ENCODE measurements at places on chromosomes 4 and X.

DNA sequence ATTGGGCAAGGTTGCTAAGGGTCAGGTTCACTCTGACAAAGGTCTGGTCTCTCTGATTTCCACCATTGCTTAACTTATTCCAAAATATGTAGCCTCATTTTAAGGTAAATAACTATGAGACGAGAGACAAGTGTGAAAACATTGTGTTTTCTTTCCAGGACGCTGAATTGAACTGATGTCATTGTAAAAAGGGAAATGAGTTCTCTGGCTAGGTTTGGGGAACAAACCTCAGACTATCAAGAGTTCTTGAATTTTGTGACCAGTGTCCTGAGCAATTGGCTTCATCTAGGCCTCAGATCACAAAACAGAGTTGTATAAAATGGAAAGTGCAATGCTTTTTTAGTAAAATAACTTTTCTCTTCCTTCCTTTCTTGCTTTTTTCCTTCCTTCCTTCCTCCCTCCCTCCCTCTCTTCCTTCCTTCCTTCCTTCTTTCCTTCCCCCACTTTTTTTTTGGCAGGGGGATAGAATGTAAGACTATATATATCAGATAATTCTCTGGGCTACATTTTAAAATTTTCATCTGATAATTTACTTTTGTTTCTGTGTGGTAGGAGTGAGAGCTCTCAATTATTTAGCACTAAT lies 30.8 kb upstream of the CXCL8 start:
- DNase-seq = no peak

- no peak for DNase-seq
Observed at GRCh38 chr4:89929425-89930159, 34.9 kb downstream of the MMRN1 start.

GRCh38 chrX:55523356-55523755 lies 33.7 kb upstream of the USP51 start:
- DNase-seq = no peak

GRCh38 chr4:8702516-8703400 lies 110.2 kb downstream of the CPZ start:
- DNase-seq = no peak

DNA sequence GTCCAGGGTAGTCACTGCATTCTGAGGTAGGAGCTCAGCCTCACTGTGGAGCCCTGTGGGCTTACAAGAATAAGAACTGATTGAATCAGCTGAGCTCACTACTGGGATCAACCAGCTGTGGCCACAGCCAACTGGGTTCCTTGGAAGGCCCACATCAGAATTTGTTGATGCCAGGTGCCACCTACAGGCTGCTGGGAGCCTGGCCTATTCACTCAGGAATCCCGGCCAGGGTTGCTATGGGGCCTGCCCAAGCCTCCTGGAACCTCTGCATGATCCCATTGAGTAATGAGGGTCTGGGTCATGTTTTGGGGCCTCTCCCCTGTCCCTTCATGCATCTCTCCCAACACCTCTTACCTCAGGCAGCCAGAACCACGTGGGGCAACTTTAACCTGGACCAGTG lies 53.9 kb upstream of the KIAA1210 start:
- DNase-seq = no peak

DNA sequence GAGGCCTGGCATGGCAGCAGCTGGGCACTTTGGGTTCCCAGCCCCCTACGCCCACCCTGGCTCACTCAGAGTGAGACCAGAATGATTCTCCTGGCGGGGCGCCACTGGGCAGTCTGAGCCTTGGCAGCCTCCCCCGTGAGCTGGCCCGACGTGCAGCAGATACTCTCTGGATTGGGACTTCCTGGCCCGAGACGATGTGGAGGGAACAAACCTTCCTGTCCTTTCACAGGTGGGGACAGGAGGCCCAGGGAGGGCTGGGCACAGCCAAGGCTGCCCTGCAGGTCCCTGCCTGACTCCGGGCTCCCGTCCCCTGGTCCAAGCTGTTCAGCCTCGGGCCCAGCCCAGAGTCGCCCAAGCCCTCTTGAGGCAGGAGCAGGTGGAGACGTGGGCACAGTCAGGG lies 17.9 kb upstream of the ADD1 start:
- no peak for DNase-seq

- peak; percentile 33 for DNase-seq
Observed at GRCh38 chrX:43557792-43558191, 98.3 kb upstream of the MAOA start.

DNA sequence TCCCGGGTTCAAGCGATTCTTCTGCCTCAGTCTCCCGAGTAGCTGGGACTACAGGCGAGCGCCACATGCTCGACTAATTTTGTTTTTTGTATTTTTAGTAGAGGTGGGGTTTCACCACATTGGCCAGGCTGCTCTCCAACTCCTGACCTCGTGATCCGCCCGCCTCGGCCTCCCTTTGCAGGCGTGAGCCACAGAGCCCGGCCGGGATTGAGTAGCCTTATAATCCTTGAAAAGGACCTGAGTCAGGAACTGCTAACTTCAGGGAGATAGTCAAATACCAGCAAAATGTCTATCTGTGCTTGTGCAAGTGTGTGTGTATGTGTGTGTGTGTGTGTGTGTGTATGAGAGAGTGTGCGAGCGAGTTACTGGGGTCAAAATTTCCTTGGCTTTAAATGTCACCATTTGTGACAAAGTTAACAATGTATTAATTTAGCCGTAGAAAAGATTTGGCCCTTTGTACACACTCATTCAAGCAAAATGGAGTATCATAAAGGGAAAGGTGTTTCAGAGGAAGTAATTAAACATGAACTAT lies 1.8 kb upstream of the KDM6A start:
- DNase-seq = no peak

GRCh38 chr4:19883841-19884240 lies 367.9 kb upstream of the SLIT2 start:
- no peak for DNase-seq

- no peak for DNase-seq
Observed at GRCh38 chrX:5086388-5086787, 1142.3 kb downstream of the NLGN4X start.

- no peak for DNase-seq
Observed at GRCh38 chr4:25667931-25668557, 12.4 kb downstream of the SLC34A2 start.

DNA sequence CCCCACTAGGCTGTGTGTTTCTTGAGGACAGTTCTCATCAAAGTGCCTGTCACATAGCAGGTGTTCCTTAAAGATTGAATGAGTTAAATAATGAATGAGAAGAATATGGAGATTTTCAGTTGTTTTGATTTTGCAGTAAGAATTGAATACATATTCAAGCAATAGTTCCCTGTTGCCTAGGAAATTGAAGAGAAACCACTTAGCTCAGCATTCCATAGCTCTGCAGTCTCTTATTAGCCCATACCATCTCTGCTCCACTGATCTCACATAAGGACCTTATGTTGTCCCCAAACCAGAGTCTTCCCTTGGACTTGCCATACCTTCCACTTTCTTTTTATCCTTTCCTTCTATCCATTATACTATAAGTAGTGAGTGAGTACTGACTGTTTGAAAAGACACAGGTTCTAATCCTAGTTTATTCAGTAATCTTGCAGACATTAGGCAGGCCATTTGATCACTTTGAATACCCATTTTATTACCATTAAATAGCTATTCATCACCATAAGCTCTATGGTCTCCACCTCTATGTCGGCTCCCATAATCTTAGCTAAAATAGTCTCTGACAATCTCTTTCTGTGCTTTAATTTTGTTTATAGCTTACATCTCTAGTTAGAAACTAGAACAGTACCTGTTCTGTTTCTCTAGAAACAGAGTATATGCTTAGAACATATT lies 1059.6 kb upstream of the SLIT2 start:
- no peak for DNase-seq

DNA sequence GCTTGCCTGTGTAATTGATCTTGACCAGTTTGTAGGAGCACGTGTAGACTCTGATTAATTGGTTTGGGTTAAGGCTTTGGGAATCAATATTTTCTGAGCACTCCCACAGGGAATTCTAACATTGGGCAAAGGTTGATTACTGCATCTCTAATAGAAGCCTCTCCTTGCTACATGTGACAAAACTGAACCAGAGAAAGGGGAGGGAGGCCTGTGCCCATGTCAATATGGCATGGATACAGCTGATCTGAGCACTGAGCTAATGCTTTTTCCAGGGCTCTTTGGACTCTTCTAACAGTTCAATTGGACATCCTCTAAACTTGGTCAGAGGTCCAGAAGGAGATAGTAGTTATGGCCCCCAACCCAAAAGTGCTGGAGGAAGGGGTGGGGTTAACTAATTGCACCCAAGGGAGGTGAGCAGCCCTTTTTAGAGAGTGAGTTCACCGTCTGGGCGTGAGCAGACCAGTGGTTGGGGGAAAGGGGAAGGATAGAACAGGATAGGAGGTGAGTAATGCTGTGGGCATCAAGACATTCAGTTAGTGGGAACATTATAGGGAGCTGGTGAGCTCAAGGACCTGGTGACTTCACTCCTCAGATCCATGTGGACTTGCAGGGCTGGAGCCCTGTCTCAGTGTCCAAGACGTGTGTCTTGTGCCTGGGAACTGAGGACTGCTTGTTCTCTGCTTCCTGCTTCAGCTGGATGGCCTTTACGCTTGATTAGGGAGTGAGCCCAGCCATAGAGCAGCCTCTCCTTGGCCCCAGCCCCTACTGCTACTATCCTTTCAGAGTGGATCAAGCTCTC lies 22.8 kb downstream of the MSN start:
- DNase-seq = no peak

DNA sequence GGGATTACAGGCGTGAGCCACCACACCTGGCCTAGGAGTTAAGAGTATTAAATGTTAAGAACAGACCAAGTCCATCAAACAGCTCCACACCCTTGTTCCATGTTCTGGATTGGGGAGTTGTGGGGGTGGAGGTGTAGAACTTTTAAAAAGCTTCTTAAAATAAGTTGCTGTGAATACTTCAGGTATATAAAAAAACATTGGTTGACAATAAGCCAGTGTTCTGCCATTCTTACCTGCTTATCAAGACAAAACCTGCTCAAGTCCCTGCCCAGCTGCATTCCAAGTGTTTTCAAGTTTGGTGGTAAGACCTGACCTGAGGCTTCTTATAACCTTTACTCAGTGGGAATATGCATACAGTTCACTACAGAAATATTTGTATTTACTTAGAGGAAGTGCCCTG lies 6.4 kb downstream of the RBM3 start:
- no peak for DNase-seq

GRCh38 chr4:72286185-72286584 lies 254.4 kb downstream of the NPFFR2 start:
- no peak for DNase-seq

DNA sequence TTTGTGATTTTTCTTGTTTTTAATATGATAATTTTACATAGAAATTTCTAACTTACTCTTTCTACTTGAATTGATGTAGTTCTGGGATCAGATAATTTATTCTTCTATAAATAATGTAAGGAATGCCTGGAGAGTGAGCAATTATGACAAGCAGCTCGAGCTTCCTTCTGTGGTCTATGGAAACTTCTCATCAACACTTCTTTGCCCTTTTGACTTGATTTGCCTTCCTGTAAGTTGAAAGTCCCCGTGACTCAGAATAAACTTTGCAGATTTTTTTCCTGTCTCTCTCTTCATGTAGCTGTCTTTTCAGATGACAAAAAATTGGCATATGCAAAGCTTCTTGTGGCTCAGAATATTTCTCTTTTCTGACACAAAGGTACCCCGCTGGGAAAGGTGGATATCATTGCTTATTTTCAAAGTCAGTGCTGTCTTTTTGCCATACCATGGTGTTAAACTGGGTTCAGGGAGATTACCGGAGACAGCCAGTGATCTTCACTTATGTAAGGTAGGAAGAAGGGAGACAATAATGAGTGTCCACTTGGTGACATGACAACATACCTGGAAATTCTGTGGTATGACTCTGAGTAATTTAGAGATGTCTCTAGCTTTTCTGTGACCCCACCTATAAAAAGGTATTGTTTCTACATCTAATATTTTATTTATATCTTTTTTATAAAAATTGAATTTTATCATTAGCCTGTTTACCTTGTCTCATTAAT lies 278.6 kb upstream of the GNPDA2 start:
- DNase-seq = no peak

DNA sequence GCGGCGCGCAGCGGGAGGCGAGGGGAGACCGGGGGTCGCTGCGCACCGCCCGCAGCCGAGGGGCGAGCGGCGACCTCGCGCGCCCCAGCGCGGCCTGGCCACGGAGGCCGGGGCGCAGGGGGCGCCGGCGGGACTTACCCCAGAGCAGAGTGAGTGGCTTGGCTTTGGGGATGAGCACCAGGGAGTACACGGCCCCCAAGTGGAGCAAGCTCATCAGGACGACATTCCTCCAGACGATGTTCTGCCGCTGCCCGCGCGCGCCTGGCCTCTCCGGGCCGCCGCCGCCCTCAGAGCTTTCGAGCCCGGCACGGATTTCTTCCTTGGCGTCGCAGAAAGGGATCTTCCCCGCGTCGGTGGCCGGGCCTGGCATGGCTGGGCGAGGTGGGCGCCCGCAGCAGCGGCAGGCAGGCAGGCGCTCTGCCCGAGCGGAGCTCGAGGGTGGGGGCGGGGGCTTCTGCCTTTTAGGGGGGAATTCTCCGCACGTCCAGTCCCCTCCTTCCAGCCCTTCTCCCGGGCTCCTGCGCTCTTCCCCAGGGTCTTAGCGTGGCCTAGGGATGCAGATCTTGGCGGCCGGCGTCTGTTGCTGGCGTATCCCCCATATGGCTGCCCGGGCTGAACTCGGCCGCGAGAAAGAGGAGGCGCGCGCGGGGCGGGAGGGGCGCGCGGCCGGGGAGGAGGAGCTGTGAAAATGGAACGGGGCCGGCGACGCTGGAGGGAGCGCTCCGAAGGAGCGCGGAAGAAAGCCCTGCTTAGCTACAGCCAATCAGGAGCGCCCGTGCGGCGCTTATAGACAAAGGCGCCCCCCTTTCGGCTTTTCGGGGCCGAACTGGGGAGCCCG lies at the start of gene SCD5:
TSS of gene SCD5 (minus strand) at position 629 of the 838 bp plus-strand sequence. CDS start at position 370, 259 bp downstream.
- peak; percentile 19 for DNase-seq

DNA sequence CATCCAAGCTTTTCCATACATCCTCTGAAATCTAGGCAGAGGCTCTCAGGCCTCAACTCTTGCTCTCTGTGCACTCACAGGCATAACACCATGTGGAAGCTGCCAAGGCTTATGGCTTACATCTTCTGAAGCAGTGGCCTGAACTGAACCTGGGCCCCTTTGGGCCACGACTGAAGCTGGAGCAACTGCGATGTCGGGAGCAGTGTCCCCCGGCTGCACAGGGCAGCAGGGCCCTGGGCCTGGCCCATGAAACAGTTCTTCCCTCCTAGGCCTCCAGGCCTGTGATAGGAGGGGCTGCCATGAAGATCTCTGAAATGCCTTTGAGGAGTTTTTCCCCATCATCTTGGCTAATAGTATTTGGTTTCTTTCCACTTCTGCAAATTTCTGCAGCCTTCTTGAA lies 39.2 kb downstream of the PRRG1 start:
- DNase-seq = no peak

- DNase-seq = no peak
Observed at GRCh38 chr4:39715788-39716187, 17.9 kb downstream of the UBE2K start.
